ENCODE measurements at places on chromosomes 3 and 15. TPM values are rescaled to one million over a fixed set of nuclear protein-coding genes. Genes with fewer than 3 reads are reported as not detected.

Gene ACOX2
- total RNA-seq, result 8.9 TPM

Gene HYKK
- 1.2 TPM for total RNA-seq

Gene CYP1A2
- total RNA-seq, result not detected

Gene ARHGAP31
- total RNA-seq, result 4.6 TPM

Gene SETD2
- total RNA-seq, result 10.7 TPM

Gene COLQ
- 9.8 TPM for total RNA-seq

Gene SLC24A5
- total RNA-seq, result not detected

Gene ZIC1
- not detected for total RNA-seq

Gene REC114
- not detected for total RNA-seq

Gene LMAN1L
- total RNA-seq, result not detected

Gene PRRT3
- total RNA-seq, result 2.0 TPM

Gene BNC1
- total RNA-seq, result 8.7 TPM

Gene SATB1
- total RNA-seq, result 2.3 TPM

Gene BDH1
- 3.9 TPM for total RNA-seq

Gene CFAP100
- total RNA-seq, result not detected

Gene IL5RA
- total RNA-seq, result not detected

Gene NPHP3
- total RNA-seq, result 16.4 TPM

Gene GOLGA8G
- total RNA-seq, result not detected

Gene ACTC1
- not detected for total RNA-seq

Gene RBP2
- not detected for total RNA-seq

Gene LAMB2
- 358 TPM for total RNA-seq

Gene MASP1
- total RNA-seq, result 52.5 TPM

Gene SH3GL3
- not detected for total RNA-seq

Gene OPA1
- total RNA-seq, result 41.2 TPM

Gene NRG4
- total RNA-seq, result not detected

Gene TASOR
- total RNA-seq, result 34.0 TPM

Gene CSTA
- 0.89 TPM for total RNA-seq

Gene NRROS
- total RNA-seq, result not detected

Gene SPATA12
- total RNA-seq, result not detected

Gene VPS33B
- total RNA-seq, result 15.0 TPM

Gene IL17RE
- 5.5 TPM for total RNA-seq

Gene CPB1
- not detected for total RNA-seq

Gene SEMA6D
- total RNA-seq, result 2.9 TPM

Gene ADAMTS9
- total RNA-seq, result 0.71 TPM

Gene KLHL6
- total RNA-seq, result not detected

Gene TNFSF10
- total RNA-seq, result 6.0 TPM

Gene GABRR3
- not detected for total RNA-seq

Gene LSAMP
- total RNA-seq, result 0.18 TPM
